ENCODE measurements at places on chromosomes 1 and 21. TPM values are rescaled to one million over a fixed set of nuclear protein-coding genes. Genes with fewer than 3 reads are reported as not detected.

- H3K36me3 ChIP-seq, result no peaks in the 10 kb centered on the region
- no peak overlapping the region for H3K27ac ChIP-seq
- no peaks in the 10 kb centered on the region for H3K27me3 ChIP-seq
- no peak overlapping the region for H3K4me3 ChIP-seq
- no peaks in the 10 kb centered on the region for H3K4me1 ChIP-seq
Measured at GRCh38 chr1:244496186-244496585, 35.1 kb downstream of the CATSPERE start.

The PLEKHN1 gene
- total RNA-seq, result 0.61 TPM

The S100A14 gene
- total RNA-seq, result 543 TPM

DNA sequence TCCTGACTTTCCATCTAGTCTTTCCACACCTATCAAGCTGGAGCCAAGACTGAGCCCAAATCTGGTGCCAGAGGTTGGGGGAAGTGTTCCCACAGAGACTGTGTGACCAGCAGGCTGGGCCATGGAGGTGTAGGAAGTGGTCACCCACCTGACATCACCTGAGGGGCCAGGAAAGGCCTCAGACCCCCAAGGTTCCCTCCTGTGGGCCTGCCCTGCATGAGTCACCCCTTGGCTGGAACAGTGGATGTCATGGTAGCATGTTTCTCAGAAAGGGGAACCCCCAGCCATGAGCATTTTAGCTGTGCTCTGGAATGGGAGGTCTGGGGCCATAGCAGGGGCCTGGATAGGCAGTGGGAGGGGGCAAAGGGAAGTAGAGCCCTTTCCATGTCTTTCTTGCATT lies 5.7 kb upstream of the TNFRSF8 start:
- DNase-seq, result no peak
- no peaks in the 10 kb centered on the region for H3K27me3 ChIP-seq
- H3K36me3 ChIP-seq, result no peaks in the 10 kb centered on the region
- no peak overlapping the region for H3K4me3 ChIP-seq

GRCh38 chr1:51541313-51542050 lies 22.4 kb upstream of the EPS15 start:
- H3K27ac ChIP-seq, result no peak overlapping the region
- no peaks in the 10 kb centered on the region for H3K27me3 ChIP-seq
- DNase-seq, result no peak
- no peak overlapping the region for H3K4me3 ChIP-seq
- no peaks in the 10 kb centered on the region for H3K4me1 ChIP-seq
- H3K36me3 ChIP-seq, result no peaks in the 10 kb centered on the region

DNA sequence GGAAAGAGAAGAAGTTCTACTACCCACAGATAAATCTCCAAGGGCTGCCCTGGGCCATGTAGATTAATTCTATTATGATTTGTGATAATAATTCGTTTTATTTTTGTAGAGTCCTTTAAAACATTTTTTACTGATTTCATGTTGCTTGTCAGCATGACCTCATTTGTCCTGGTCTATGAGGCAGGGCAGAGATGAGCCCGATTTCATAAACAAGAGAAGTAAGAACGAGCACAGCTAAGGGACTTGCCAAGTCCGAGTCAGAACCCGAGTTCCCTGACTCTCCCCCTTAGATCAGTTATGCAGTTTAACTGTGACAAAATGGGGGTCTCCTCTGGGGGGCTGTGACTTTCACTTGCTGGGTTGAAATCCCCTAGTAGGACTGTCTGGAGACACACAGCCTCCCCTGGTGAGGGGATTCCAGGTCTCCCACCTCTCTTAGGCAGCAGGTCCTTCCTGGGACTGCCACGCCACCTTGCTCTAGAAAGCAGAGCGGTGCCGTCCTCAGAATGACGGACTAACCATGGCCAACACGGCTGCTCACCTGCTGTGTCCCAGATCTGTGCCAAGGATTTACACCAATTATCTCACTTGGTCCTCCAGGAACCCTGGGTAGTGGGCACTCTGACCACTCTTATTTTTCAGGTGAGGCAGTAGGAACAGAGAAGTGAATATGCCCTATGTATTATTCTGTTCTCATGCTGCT lies 31.0 kb upstream of the SOX13 start:
- H3K36me3 ChIP-seq, result no peaks in the 10 kb centered on the region
- no peaks in the 10 kb centered on the region for H3K4me1 ChIP-seq
- no peak overlapping the region for H3K4me3 ChIP-seq
- DNase-seq, result no peak
- H3K27me3 ChIP-seq, result no peaks in the 10 kb centered on the region

GRCh38 chr1:53984726-53985125 lies 33.3 kb downstream of the LDLRAD1 start:
- no peak overlapping the region for H3K27ac ChIP-seq
- H3K4me3 ChIP-seq, result no peak overlapping the region
- H3K27me3 ChIP-seq, result no peaks in the 10 kb centered on the region
- no peaks in the 10 kb centered on the region for H3K36me3 ChIP-seq
- no peaks in the 10 kb centered on the region for H3K4me1 ChIP-seq

The SLC45A3 gene
- total RNA-seq, result 17.9 TPM

The UBE2U gene
- total RNA-seq, result not detected

GRCh38 chr1:232589812-232590743 lies 39.9 kb downstream of the SIPA1L2 start:
- no peaks in the 10 kb centered on the region for H3K27me3 ChIP-seq
- H3K4me1 ChIP-seq, result no peaks in the 10 kb centered on the region
- DNase-seq, result no peak

DNA sequence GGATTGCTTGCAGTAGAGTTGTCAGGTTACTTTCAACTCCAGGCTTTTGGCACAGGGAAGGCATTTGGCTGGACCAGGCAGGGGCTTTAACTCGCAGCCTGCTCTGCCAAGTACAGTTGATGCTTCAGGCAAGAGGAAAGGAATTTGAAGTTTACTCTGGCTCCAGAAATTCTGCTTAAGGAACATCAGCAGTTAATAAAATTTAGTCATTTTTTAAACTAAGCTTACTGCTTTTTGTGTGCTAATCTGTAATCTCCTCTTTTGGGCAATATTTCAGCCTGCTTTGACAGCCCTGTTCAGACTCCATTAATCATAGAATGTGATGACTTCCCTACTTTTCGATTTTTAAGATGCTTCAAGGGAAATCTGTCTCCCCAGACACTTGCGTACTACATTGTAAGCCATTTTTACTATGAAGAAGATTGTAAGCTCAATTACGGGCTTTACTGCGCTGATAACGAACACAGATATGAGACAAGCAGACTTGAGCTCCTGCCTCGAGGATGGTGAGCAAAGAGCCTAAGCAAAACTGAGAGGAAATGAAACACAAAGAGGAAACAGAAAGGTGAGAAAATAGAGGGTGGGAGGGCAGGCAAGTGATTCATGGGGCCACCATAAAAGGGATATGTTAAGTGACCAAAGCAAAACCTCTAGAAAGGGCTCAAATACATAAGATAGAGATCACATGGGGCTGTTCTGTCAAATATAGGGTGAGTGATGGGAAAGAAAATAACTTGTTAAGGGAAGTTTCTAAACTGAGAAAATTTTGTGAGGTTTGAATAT lies 76.6 kb upstream of the VAV3 start:
- no peak overlapping the region for H3K27ac ChIP-seq
- H3K4me1 ChIP-seq, result no peaks in the 10 kb centered on the region

GRCh38 chr1:17196496-17197185 lies 8.3 kb upstream of the PADI1 start:
- no peaks in the 10 kb centered on the region for H3K4me1 ChIP-seq
- H3K36me3 ChIP-seq, result no peaks in the 10 kb centered on the region
- H3K4me3 ChIP-seq, result no peak overlapping the region
- DNase-seq, result no peak
- H3K27me3 ChIP-seq, result no peaks in the 10 kb centered on the region
